ENCODE measurements at places on chromosomes 3 and 15. TPM values are rescaled to one million over a fixed set of nuclear protein-coding genes. Genes with fewer than 3 reads are reported as not detected.

Gene SEMA6D
- total RNA-seq: 34.7 TPM

DNA sequence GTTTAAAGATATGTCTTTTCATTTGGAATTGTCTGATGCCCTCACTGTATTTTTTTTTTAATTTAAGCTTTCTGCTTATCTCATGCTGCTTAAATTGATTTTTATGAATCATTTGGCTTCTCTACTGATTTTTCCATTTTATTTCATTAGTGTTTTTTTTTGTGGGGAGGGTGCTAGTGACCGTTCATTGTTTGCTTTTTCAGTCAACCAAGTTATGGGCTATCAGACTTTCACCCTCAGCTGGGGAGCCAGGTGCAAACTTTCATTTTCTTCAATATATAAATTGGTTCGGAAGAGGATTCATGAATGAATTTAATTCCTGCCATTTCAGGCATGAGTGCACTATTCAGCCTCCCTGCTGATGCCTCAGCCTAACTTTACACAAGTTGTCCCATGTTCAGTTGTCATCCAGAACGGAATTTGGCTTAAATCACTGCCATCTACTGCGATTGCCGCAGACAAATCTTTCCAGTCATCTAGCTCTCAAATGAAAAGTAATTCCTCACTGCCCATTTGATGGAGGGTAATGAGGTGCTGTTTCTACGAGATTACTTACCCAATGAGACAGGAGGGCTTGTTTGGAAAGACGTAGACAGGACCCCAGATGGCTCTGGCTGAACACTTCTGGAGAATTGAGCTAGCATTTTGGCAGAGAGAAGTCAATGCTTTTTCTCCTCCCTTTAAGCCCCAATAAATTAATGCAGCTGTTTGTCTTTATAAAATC is 89.9 kb upstream of the RORA start:
- no peak for DNase-seq

Gene CHRM5
- not detected for total RNA-seq

DNA sequence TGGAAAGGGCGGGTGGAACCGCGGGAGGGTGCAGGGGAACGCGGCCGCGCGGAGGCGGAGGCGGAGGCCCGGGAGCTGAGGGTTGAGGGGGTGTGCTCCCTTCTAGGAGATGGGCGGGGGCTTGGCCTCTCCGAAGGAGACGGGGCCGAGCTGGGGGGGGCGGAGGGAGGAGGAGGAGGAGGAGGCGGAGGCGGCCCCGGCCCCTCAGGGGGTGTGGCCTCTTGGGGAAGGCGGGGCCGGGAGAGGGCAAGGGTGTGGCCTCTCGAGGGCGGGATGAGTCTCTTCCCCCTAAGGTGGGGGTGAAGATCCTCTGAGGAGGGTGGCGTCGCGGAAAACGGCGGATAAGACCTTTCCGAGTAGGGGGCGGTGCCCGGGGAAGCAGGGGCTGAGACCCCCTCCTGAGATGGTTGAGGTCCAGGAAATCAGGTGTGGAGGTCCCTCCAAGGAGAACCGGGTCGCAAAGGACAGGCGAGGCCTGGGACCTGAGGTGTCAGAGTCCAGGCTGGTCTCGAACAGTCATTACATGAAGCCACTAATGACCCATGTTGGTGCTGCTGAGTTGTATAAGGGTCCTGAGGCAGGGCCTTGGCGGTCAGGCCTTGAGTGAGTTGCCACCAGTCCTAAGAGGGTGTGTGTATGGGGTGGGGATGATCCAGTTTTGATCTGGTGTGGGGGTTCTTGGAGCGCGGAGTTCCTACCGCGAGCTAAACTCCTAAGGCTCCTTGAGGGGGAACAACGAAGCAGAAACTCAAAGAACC is 759 bp downstream of the WDR6 start:
- peak; percentile 96 for DNase-seq

- no peak for DNase-seq
Observed at GRCh38 chr3:187445356-187445755, 77.2 kb downstream of the RTP4 start.

Gene FAM131A
- total RNA-seq: 22.0 TPM

Gene KLHL40
- not detected for total RNA-seq

DNA sequence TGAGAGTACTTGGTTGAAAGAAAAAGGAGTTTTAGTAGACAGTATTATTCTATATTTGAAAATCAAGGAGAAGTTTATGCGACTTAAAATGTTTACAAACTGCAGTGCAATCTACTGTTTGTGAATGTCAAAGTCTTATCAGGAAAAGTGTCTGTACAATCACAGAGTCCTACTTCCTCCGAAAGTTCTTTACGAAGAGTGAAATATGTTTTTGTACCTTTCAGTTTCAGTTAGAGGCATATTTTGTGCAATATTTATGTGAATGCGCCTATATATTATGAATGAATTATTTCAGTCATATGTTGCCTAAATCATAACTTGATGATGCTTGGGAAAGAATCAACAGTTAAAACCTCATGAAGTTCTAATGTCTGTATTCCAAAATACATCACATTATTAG is 31.5 kb downstream of the NGRN start:
- no peak for DNase-seq

DNA sequence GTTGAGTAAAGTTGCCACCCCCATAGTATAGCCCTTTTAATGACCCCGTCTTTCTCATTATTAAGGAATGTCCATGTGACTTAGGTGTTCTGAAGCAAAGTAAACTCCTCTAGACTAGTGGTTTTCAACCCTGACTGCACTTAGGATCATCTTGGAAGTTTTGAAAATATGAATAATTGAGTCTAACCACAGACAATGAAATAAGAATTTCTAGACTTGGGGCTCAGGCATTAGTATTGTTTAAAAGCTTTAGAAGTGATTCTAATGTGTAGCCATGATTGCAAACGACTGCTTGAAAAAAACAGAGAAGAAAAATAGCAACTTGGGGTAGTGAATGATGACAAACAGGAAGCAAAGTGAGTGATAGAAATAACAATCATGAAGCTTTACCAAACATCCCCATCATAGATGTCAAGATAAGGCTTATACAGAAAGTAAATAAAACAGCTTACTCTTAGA is 35.0 kb downstream of the ALCAM start:
- no peak for DNase-seq
